B cell (primary cell): ENCODE measurements at places on chromosomes 1 and 21.

DNA sequence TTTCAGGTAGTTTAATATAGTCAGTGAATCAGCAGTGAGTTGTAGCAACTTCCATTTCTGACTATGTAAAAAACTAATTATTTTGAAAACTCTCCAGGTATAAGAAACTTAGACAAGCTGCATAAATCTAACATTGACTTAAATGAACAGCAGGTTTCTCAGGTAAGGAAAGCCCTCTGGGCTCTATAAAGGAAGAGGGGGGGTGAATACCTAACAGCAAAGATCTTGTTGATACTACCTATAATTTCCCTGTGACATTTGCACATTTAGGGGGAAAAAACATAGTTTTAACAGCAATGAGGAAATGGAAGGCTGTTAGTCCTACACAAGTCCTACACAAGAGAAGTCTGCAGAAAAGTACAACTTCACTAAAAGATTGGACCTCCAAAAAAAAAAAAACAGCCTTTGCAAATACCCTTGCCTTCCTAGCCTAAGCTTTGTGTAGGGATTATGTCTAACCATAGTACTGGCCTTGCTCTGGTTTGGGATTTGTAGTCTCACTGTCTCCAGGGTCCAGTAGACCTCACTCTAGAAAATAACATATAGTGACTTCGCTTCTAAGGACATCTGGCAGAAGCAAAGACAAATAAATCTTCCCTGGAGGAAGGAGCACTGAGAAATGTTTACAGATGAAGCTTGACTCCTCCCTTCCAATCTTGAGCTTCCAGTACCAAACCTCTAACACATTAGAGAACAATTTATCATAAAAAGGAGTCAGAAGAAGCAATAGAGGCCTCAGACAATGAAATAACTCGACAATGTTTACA lies 459.8 kb downstream of the DSCAM start:
- no peak for DNase-seq

DNA sequence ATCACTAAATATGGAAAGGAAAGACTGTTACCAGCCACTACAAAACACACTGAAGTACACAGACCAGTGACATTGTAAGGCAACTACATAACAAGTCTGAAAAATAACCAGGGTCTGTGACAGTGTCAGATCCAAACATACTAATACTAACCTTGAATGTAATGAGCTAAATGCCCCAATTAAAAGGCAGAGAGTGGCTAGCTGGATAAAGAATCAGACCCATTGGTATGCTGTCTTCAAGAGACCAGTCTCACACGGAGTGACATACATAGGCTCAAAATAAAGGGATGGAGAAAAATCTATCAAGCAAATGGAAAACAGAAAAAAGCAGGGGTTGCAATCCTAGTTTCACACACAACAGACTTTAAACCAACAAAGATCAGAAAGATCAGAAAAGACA lies 100.1 kb downstream of the MAGI3 start:
- no peak for DNase-seq

- no peak for DNase-seq
Measured at GRCh38 chr1:57447551-57447950, 23.7 kb upstream of the DAB1 start.

- DNase-seq = no peak
Measured at GRCh38 chr1:91172541-91172940, 150.7 kb upstream of the ZNF644 start.

DNA sequence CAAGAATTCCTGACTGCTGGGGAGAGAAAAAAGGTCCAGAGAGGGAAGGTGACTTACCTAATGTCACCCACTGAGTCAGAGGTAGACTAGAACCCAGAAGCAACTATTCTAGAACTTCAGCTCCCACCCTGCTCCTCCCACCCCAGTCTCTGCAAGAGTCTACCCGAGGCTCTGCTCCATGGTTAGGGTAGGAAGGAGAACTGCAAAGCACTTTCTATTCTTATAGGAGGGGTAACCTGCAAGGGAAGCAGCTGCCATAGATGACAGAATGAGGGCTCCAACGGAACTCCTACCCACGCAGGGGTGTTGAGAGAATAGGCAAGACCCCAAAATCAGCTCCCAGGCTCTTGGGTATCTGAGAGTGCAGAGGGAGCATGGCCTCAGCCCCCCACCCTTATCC lies 4.3 kb downstream of the SLC9A1 start:
- DNase-seq = no peak

DNA sequence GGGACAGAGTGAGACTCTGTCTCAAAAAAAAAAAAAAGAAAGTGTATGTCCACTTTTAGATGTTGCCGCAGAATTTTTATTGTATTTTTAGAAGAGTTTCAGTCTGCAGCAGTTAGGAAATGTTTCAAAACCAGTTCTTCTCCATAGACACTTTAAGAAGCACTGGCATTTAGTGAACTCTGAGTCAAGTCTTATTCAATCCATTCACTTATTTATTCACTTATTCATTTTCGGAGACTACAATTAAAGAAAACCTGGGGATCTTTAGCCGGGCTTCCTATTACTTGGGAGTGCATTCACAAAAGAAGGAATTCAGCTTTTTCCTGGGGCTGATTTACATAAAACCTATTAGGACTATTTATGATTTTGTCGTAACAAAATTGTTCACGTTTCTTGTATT lies 12.3 kb downstream of the RCAN3 start:
- no peak for DNase-seq

GRCh38 chr1:151371370-151372057 lies 991 bp downstream of the SELENBP1 start:
- DNase-seq = no peak

DNA sequence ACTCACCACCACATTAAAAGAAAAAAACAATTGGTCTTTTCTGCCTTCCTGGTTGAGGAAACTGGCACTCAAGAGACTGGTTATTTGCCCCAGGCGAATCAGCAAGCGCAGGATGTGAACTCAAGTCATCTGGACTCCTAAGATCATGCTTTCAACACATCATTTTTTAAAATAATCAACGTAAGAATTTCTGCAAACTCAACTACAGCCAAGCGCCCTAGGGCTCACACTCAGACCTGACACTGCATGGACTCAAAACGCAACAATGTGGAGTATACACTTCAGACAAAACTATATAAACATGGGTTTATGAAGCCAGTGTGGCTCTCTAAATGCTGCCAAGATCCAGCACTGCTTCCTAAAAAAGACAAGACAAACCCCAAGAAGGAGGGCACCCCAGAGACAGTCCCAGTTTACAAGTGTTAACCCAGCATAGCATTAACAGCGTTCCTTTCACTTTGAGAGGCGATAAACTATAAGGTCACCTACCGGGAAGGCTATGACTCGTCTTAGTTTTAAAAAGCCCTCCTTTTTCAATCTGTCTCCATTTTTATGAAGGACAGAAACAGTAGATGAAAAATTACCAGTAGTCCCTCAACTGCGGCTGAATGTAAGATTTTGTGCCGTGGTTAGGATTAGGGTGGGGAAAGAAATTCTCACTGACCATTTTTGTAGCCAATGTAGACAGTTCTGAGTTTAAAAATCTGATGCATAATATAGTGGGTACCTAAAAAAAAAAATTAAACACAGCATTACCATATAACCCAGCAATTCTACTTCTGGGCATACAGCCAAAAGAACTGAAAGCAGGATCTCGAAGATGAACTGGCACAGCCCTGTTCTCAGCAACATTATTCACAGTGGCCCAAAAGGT lies 54.8 kb downstream of the SIPA1L2 start:
- no peak for DNase-seq

DNA sequence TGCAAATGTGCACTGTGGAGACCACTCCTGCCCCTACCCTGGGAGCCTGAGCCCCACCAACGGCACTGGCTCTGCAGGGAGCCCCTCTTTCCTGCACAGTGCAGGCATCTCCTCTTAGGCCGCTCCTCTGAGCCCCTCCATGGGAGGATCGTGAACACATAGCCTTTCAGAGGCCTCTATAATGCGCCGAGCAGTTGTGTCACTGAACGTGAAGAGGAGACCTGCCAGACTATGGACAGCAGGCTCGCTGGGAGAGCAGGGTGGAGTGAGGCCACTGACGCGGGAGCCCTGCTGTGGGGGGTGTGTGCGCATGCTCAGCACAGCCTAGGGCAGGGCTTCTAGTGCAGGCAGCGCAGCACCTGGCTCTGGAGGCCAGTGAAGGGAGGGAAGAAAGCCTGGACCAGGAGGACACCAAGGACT lies 151.3 kb upstream of the COL6A1 start:
- DNase-seq = no peak

DNA sequence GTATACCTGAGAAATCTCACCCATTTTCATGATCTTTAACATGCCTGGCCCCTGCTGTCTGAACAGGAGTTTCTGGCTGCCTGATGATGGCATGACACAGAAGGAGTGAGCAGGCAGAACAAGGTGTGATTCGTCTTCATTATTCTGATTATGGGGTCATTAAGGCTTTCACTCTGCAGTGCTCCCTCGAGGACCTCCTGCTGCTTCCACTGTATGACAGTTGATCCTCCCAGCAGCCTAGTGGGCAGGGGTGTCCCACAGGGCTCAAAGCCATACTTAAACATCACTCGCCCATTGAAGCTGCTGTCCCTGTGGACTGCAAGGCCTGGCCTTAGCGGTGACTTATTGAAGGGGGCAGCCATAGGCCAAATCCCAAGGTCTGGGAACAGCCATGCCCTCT lies 12.7 kb upstream of the PARS2 start:
- no peak for DNase-seq

DNA sequence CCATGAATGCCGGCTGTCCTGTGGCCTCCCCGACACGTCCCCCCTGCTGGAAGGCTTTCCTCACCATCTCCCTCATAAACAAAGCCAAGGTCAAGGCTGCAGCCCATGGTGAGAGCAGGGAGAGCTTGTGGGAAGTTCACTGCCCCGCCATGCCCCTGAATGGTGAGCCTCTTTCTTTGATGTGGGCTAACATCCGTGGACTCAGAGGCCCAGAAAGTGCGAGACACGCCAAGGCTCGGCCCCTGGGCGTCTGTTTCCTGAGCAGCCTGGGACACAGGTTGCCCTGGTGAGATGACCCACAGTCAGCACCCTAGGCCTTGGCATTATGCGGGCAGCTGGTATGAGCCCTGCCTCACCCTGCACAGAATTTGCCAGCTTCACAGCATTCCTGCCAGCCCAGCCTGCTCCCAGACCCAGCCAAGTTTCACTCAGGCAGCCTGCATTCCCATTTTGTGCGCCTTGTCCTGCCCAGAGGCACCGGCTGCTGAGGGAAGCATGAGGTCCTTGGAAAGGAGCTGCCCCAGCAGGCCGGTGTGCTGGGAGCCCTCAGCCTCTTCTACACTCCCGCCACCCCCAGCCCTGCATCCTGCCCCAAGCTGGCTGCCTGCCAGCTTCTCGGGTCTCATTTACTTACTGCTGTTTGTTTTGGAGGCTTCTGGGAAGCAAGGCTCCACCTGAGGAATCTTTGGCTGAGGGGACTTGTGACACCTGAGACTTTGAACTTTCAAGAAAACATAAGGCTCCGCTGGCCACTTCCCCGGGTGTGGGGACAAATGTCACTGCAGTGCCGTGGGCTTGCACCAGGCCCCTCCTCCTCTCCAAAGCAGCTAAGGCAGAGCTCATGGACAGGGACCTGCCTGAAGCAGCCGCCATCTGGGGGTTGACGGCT lies 31.9 kb downstream of the NEK2 start:
- no peak for DNase-seq

- DNase-seq = no peak
Measured at GRCh38 chr21:46284077-46284644, 1.2 kb downstream of the MCM3AP start.

GRCh38 chr1:28144203-28145135 lies 32.0 kb downstream of the PTAFR start:
- DNase-seq = peak; percentile 39

DNA sequence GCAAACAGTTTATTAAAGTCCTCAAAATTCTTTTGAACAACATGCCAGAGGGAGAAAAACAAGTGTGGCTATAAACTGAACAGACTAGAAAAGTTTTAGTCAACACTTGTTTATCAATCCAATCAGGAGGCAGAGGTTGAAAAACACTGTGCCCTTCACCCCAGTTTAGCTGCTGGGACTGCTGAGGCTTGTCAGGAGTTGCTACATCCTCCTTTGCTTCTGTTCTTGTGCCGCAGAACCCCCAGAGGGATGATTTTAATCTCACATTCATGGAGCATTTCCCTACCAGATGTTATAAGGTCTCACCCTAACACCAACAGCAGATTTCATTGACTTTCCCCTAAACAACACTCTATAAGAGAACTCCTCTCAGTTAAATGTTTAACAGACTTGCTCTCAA lies 321.2 kb downstream of the VAV3 start:
- no peak for DNase-seq

DNA sequence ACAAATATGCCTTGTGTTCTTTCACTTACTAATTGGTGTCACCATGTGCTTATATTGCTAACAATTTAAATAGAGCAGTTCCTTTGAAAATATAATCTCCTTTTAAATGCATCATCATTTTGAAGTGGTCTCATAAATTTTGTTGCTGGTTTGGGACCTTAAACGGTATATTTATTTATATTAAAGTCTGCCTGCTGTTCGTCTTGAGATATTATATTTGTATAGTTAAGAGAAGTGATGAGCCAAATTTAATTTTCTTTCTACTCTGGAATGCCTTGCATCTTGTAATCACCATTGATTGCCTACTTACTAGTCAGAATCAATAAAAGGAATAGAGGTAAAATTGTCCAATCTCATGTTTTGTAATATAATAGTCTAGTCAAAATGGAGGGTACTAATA lies 91.6 kb downstream of the NTNG1 start:
- no peak for DNase-seq

GRCh38 chr1:30744060-30744756 lies 13.4 kb downstream of the LAPTM5 start:
- DNase-seq = no peak

DNA sequence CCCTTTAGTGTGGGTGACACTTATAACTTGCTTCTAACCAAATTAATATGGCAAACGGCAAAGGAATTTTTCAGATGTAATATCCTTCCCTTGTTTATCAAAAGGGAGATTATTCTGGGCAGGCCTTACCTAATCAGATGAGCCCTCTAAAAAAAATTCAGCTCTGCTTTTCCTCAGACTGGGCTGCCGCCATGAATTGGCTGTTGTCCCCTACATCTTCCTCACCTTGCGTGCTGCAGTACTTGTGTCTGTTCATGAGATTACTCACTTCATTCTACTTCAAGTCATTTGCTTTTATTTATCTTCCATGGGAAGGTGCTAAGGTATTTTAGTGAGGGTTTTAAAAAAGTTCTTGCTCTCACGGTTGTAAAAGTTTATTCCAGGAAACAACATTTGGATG lies 705.5 kb downstream of the KCNT2 start:
- DNase-seq = no peak

DNA sequence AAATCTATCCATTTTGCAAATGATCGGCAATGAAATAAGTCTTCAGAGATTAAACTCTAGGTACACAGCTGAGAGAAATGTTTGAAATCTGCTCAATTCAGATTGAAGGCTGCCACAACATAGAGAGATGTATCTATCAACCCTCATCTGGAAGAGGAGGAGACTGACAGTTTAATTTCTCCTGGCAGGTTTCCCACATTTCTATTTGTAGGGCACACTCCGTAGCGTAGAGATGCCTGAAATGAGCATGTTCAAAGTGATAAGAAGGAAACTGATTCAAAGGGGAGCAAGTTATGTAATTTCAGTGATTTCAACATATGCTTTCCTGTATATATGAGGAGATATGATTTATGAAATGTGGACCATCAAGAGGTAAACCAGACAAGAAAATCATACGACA lies 44.1 kb downstream of the NIBAN1 start:
- DNase-seq = no peak
